ENCODE measurements at places on chromosomes 7 and 10.
A peak's percentile ranks its signal among the peaks of the same experiment; 100 is the strongest.

DNA sequence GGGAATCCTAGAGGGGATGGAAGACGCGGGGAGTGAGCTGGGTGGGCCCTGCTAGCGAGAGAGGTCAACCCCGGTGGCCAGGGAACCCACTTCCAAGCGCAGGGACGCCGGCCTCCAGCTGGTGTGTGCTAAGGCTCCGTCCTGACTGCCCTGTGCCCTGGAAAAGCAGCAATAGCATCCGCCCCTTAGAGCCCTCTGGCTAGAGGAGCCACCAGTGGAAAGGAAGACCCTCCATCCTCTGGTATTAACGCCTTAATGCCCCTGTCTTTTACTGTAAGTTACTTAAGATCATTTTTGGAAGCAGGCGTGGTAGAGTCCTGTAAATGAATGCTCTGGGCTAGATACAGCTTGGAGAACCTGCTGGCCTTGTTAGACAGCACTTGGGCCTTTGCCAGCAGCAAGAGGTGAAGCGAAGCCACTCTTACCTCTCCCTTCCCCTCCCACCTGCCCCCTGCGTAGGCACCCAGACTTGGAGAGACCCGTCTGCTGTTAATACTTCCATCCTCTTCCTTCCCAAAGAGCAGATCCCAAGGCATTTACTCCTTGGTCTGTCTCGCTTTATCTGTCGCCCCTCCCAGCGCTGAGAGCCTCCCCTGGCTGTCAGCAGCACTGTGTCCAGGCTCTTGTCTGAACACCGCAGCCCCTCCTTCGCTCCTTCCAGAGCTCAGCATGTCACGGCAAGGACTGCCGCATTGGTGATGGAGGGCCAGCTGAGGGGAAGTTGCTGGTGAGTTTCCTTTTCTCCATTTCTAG is 4.6 kb downstream of the REPIN1 start:
- DNase-seq: no peak

- DNase-seq: no peak
Measured at GRCh38 chr7:69935107-69935506, 336.8 kb downstream of the AUTS2 start.

- DNase-seq: no peak
Measured at GRCh38 chr10:100835810-100836209, 77.0 kb upstream of the SLF2 start.

GRCh38 chr7:10076660-10077300 is 896.9 kb upstream of the PHF14 start:
- no peak for DNase-seq

DNA sequence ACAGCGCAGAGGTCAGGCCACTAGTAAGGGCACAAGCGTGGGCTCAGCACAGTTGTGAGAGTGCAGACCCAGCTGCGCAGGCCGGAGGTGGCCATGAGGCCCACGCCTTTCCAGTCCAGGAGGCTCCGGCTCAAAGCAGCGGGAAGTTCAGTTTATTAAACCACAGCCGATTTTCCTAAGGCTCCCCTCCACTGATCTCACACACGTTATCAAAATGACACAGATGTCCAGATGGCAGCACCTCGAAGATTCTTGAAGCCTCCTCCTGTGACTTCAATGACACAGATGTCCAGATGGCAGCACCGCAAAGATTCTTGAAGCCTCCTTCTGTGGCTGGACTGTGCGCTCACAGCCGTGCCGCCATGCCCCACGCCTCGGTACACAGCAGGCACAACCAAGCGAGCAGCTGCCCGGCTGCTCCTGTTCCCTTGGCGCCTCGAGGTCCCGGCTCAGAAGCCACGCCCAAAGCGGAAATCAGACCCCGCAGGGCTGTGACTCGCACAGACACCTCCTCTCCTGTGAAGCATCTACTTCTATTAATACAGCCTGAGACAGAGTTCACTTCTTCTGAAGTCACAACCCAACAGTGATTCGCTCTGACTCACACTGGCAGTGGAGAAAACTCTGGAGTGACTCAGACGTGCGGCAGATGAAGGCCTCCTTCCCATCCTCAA is 122.7 kb downstream of the MAD1L1 start:
- peak; percentile 70 for DNase-seq

DNA sequence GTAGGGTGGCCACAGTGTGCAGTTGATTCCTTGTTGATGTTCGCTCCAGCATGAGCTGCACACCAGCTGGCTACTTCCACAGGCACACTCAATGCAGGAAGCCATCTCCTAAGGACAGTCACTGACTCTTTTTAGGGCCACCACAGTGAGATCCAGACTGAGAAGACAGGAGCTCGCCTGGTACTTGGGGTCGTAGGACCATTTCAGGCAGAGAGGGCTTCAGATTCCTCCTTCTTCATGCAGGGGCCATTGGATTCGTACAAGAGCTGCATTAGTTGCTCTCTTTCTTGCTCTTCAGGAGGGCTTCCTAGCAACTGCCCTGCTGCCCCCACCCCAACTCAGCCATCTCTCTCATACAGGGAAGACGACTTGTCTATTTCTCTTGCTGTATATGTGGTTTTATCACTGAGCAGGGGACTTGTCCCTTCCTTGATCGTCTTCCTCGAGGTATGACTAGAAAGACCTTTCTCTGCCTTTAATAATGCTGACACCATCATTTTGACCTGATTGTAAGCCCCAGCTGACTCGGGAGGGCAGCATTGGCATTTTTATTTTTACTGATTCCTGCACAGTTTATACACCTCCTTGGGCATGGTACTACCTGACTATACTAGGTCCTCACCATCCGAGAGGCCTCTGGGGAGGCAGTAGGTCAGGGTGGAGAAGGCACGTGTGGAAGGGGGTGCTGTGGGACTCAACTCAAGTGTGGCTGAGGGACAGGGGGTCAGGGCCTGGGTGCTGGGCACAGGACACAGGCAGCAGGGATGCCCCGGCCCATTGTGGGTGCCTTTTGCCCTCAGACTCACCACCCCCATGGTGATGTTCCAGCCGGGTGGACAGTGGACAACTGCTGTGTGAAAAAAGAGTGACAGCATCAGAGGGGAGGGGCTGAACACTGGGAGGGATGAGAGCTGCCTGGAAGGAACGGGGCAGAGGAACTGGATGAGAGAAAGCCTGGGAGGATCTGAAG is 136.7 kb upstream of the ZNF746 start:
- no peak for DNase-seq

DNA sequence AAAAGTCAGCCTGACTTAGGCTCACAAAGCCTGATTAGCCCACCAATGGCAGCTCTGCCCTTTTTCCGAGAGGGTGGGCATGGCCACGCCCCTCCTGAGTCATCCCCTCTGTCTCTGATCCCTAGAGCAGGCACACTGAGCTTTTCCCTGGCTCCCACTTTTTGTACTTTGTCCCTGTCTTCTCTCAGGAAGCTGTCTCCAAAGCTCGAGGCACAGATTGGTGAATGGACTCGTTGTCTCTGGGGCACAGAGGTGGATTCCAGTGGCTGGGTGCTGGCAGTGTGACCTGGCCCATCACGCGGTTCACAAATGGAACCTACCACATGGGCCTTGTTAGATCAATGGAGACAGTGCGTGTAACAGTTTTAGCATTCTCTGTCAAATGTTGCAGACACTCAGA is 313.5 kb downstream of the WDR37 start:
- DNase-seq: no peak

- DNase-seq: no peak
Measured at GRCh38 chr10:2108496-2108895, 371.2 kb upstream of the ADARB2 start.

DNA sequence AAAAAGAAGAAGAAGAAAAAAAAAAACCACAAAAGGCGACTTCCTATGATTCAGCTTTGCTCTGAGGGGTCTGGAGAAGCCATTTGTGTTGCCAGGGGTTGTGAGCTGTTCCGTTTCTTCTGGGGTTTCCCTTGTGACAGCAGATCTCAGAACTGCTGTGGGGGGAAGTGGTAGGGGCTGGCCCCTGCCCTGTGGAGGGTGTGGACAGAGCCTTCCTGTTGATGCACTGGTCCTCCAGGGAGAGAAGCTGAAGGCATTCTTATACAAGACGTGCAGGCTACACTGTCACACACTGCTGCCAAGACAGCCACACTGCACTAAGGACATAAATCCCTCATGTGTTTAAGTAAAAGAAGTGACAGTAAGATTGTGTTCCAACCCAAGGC is 17.3 kb upstream of the CSGALNACT2 start:
- DNase-seq: peak; percentile 52

GRCh38 chr7:96076350-96076707 is 245.6 kb downstream of the SLC25A13 start:
- no peak for DNase-seq

GRCh38 chr7:140049339-140050024 is 13.3 kb downstream of the PARP12 start:
- DNase-seq: no peak

DNA sequence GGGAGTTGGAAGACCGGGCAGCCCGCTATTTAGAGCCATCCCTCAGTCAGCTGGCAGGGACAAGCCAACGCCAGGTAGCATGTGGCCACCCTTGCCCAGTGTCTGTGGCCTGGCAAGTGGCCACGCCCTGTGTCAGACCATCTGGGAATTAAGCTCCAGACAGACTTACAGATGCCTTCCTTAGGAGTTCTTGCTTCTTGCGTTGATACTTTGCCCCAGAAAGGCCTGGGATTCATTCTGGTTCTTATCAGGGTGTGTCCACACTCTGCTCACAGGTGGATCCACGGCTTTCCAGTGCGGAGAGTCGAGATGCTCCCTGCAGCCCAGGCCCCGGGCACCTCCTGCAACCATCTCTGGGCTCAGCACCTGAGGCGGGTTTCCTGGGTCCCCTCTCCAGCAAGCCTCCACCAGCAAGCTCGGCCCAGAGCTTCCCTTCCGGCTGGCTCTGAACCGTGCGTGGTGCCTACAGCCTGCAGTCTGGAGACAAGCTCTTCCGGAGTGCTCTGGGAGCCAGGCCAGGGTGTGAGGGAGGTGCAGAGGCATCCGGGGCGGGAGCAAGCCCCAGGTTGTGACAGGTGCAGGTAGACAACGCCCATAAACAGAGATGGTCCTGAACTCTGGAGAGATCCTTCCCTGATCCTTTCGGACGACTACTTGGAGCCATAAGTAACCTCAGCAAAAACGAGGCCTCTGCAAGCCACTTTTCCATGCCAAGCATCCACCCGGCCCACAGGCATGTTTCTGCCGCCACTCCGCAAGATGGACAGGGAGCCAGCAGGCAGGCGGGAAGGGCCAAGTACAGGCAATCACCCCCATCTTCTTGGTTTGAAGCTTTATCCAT is 32.3 kb upstream of the PPIF start:
- no peak for DNase-seq

DNA sequence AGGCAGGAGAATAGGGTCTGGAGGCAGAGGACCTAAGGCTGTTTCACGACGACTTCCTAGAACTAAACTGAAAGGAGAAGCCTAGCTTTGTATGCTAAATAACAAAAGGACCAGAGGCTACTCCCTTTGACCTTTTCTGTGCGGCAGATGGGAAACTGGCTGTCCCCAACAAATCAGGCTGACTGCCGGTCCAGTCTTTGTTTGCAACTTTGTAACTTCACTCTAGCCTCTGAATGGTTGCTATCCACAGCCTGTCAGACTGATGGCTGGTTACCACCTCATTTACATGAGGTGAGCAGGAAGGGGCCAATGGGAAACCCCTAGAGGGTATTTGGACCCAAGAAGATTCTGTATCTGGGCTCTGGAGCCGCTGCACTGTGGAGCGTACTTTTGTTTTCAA is 132.6 kb upstream of the SHH start:
- DNase-seq: no peak

DNA sequence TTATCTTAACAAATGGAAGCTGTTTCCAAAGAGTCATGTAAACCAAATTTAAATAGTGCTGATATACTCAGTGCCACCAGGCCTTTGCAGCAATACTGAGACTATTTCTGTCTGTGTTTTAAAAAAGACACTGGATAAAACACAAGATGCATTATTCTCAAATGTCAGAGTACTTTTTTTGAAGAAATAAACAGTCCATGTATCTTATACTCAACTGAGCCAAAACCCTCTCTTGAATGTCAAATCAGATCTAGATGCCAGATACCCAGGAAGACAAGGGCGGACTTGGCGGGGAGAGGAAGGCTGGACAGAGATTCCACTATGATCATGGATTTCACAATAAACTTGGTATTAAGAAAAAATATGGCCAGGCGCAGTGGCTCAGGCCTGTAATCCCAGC is 127.6 kb downstream of the COBL start:
- DNase-seq: no peak

DNA sequence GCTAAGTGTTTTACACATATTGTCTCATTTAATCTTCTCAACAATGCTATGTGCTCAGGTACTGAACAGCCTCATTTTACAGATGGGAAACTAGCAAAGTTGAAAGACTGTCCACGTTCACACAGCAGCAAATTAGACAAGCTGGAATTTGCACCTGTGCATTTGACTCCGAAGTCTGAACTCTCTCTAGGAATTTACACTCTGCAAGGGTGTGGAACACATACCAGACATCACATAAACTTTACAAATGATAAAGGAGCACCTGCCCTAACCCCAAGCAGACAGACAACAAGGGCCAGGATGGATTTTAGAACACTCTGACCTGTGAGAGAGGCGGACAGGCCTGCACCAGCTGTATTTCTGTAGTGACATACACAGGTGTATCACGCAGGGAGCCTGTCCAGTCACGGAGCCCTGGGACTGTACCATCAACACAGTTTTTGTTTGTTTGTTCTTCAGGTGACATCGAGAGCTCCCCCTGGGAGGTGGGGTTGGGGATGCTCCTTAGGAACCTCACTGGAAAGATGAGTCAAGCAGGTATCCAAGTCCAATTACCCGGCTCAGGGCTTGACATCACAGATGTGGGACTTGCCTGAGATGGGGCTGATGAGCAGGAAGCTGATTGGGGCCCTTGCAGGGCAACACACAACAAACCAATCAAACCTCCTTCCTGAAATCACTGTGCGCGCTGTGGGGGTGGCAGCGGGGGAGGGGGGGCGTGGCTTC is 31.0 kb downstream of the MKI67 start:
- no peak for DNase-seq

GRCh38 chr10:91154842-91155241 is 65.6 kb upstream of the PCGF5 start:
- no peak for DNase-seq

DNA sequence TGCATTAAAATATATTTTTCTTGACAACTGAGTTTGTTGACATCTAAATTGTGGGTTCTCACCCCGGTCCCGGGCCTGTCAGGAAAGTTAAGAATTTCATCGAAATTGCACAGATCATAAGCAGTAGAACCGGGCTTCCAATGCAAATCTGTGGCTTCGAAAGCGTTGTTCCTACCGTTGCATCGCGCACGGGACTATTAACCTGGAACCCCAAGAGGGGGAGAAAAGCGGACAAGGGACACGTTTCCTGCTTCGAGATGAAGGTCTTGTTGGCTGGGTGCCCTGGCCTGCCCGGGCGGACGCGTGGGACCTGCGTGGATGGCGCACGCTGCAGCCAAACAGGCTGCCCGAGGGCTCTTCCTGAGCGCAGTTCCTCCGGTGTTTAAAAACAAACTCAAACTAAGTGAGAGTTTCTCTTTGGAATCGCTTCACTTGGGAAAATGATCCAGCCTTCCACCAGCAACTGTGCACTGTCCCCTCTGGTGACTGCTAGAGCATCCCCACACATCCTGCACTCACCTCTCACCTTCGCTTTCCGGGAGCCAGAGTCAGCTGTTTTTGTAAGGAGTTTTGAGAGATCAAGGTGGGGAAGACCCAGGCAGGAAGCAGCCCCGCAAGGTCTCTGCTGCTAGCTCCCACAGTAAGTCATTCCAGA is 5.1 kb upstream of the TBX20 start:
- DNase-seq: no peak

Data from stimulated activated CD4-positive, alpha-beta T cell treated with anti-CD3 and anti-CD28 coated beads, Interleukin-2, amount 100 ng/mL, for 24 hours (primary cell).